ENCODE measurements at places on chromosomes 7 and 10.

GRCh38 chr7:155483868-155484325, 26.0 kb downstream of the EN2 start:
- DNase-seq, result peak; percentile 52

- DNase-seq, result no peak
Measured at GRCh38 chr10:34679177-34679576, 135.9 kb downstream of the PARD3 start.

GRCh38 chr7:144484445-144484844, 81.0 kb upstream of the NOBOX start:
- no peak for DNase-seq

GRCh38 chr10:29961351-29961750, 98.0 kb downstream of the JCAD start:
- DNase-seq, result no peak

GRCh38 chr7:133491846-133492652, 239.2 kb downstream of the EXOC4 start:
- DNase-seq, result no peak

DNA sequence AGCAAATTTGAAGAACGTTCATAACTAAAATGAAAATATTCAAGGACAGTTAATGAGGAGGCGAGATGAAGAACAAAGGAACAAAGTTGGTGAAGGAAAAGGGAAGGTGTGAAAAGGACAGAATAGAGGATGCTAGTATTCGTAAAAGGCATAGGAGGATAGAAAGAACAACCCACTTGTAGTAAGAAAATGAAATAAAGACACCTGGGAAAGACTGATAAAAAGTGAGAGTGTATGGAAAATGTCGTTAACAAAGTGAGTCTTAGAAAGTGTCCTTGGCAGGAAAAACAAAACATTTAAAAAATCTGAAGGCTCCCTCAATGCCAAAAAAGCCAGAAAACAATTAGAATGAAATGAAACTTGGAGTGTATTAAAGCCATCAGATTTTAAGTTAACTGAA, 29.6 kb upstream of the ZC3HAV1 start:
- DNase-seq, result no peak

DNA sequence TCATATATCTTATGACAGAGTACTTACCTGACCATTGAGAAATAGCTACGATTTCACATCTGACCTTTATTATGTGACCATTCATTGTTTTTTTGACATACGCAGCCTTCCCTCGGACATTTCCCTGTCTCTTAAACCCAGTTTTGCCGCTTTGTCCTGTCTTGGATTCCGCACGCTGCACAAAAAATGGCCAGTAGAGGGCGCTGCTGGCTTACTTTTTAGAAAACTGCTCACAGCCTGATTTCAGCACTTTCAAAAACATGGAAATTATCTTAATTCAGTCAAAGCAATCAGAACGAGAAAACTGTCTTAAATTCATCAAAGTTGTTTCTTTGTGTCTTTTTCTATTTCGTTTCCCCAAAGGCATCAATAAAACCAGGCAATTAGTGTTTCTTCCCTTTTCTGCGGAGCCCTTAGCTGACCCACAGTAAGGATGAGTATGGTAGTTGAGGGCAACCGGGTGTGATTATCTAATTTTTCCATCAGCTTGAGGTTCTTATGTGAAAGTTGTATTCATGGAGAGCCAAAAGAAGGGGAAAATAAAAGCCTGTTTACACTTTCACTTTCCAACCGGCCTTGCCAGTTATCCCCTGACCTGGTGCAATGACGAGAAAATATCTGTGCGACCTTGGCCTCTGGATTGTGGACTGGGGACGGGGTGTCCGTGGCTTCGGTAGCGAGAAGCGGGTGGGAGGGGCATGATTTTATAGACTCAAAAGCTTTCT, 144.4 kb downstream of the DYNC1I1 start:
- peak; percentile 86 for DNase-seq

GRCh38 chr7:137590071-137590755, 246.7 kb upstream of the PTN start:
- no peak for DNase-seq

DNA sequence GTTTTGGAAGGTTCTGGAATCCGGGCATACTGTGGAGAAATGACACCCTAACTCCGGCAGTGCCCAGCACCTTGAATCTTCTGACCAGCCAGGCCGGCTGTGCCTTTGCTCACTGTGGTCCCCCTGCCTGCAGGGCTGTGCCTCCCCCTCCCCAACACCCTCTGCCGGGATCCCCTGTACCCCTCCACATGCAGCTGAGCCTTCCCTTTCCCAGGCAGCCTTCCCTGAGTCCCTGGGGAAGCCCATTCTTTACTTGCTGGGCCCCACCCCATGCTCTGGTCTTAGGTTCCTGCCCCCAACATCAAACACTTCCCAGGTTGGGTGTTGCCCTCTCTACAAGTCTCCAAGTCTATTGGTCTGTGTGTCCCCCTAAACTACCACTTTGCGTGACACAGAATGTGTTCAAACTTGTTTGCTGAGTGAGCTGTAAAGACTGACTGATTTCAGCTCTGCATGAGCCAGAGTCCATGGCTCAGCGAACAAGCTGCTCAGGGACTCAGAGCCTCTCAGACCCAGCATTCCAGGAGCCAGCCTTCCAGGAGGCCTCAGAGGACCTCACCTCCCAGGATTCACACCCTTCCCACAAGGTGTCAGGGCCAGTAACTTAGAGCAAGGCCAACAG, 31.6 kb downstream of the CALML5 start:
- DNase-seq, result no peak

DNA sequence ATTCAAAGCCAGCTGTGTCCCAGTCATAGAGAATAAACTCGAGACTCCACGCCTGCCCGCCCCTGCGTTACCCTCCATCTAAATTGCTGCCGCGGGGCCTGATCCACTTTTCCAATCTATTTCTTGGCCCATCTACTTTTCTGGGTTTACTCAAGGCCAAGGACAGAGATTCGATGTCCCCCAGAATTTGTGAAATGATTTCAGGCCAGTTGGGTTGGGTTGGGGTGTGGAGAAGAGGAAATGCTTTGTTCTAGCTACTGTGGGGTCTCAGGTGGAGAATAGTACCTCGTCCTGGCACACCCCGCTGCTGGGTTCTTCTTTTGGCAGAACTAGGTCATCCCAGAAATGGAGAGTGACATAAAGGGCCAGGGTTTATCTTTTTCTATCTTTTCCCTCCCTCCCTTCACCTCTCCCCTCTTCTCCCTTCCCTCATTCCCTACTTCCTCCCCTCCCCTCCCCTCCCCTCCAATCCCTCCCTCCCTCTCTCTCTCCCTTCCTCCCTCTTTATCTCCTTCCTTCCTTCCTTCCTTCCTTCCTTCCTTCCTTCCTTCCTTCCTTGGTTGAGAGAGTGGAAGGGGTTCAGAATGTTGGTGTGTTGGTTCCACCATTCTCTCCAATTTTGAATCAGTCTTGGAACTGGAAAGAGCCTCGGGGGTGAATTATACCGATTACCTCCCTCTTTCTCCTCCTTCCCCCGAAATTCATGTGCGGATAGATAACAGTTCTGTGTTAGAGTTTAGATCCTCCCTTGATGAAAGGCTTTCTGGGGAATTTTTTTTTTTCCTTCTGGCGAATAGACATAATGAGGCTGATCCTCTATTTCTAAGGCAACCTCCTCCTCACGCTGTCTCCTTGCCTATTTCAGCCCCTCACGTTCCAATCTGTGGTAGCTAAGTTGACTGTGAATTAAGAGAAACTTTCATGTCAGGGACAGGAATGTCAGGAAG, 1.2 kb upstream of the TMEM229A start:
- no peak for DNase-seq

GRCh38 chr10:102416695-102417094, 1.9 kb downstream of the PSD start:
- DNase-seq, result no peak

DNA sequence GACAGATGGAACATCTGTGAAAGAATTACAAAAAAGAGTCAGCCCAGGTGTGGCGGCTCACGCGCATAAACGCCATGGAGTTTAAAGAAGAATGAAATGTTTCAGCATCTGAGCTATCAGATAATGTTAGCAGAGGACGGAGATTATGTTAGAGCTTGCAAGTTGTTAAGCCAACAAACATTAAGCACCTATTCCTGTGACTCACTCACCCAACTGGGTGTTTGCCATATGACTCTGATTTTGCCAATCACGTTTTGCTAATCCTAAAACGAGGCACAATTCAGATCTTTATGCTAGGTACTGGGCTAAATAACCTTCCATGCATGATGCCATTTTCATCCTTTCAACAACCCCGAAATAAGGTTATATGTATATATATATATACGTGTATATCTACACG, 29.0 kb upstream of the CCNY start:
- no peak for DNase-seq

DNA sequence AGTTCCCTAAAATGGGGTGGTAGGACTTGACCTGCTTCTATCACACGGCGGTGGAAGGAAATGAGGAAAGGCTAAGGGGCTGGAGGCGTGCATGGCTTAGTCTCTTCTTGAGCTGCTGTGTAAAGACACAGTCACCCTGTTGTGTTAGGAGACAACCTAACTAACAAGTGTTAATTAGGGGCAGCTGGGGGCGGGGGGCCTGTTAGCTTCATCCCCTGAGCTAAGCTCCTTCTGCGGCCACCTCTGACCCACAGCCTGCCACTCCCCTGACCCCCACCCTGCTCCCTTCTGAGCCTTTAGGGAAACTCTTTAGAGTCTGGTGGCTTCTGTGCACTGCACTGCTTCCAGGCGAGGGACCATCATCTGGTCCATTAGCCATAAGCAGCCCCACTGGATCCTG, 28.0 kb downstream of the COL17A1 start:
- DNase-seq, result no peak

- DNase-seq, result no peak
Measured at GRCh38 chr10:77867124-77867719, 59.3 kb downstream of the DLG5 start.

DNA sequence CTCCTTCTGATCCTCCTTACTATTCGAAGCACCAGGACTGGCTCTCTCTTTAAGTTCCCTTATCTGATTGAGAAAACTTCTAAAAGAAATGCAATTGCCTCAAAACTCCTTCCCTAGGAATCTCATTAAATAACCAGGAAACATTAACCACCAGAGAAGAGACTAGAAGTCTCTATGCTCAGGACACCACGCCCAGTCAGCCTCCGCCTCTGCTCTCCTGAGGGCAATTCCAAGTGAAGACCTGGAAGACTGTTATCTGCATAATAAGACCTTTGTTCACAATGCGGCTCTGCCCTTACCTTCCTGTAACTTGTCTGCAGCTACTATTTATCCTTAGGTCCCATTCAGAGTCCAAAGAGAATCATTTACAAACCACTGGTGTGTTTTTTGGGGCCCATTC, 78.8 kb downstream of the ELMO1 start:
- no peak for DNase-seq

DNA sequence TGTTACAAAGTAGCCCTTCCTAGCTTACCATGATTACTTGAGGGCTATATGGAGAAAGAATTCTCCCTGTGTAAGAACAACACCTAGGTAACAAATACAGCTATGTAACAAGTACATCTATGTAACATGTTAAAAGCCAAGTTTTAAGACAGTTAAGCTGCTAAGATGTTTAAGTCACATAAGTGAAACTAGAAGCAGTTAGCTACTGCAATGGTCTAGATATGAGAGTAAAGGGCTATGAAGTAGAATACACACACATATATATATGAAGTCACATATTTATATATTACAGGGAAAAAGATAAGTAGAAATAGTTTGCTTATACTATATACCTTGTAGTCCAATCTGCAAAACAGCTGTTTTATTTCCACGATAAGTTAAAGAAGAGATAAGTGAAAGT, 14.4 kb downstream of the POT1 start:
- no peak for DNase-seq

DNA sequence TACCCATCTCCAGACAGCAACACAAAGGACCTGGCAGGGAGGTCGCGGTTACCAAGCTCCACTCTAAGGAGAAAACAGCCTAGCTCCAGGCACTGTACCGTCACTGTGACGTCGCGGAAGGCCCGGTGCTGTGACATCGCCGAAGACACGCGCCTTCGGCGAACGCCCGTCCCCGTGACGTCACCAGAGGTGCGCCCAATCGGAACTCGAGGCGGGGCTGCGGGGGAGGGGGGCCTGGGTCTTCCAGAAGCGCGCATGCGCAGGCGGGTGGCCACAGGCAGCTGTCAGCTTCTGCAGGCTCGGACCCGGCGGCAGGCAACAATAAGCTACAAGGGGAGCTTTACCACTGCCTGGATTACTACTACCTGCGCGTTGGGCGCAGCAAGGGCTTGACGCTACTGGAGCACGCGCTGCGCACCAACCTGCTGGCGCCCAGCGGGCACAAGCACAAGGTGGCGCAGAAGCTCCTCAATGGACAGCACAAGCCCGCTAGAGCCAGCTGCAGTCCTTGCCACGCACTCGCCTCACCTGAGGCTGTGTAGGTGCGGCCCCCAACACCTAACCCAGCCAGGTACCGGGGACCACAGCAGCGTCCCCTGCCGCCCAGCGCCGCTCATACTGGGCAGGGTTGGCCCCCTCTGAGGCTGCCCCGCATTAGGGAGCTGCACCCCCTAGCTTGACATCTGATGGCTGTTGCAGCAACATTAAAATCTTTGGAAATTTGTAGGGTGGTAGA, 208.4 kb downstream of the TPST1 start:
- peak; percentile 74 for DNase-seq

DNA sequence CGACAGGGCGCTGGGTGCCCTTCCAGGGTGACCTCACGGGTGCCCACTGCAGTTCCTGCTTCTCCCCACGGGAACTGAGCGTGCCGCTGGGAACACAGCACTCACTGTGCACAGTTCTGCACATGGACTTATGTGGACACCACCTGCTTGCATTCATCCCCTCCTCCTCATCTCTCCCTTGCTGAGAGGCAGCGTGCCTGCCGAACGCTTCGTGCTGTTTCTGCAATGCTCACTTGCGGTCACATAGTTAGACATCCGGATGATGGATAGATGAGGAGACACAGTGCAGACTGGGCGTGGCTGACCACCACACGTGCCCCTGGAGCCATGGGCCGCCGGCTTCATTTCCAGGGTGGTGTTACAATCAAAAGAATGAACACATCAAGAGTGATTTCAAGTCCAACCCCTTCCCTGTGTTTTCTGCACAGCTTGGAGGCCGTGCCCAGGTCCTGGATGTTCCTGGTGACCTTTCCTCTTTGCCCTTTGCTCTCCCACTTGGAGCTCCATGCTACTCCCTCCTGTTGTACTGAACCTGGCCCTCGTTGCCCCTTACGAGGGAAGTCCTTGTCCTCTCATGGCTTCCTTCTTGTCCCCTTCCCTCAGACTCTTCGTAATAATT, 119.4 kb downstream of the VIPR2 start:
- no peak for DNase-seq

- DNase-seq, result peak; percentile 72
Measured at GRCh38 chr7:135253851-135254771, 20.5 kb downstream of the STRA8 start.

- DNase-seq, result no peak
Measured at GRCh38 chr7:45098983-45099839, 10.4 kb upstream of the NACAD start.
